Colonic mucosa (tissue), 4 donors: ENCODE measurements at places on chromosomes 13 and 19. TPM values are rescaled to one million over a fixed set of nuclear protein-coding genes. Genes with fewer than 3 reads are reported as not detected.

Gene ZNF665
- 1.6 TPM for total RNA-seq

DNA sequence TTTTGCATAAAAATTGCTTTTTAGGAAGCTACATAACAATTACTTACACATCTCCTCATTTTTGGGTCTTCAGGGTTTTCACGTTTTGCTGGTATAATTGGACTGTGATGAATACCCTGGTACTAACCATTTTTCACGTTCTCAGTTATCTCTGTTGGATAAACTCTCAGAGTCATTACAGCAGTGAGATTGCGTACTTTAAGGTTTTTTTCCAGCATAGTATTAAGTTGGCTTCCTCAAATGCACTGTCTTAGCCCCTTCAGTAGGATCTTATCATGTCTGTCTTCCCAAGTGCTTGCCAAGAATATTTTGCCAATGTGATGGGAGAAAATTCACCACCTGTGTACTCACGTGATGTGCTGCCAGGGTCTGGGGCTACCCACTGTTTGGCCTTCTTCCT lies 342.5 kb downstream of the TEX29 start:
- DNase-seq = no peak

DNA sequence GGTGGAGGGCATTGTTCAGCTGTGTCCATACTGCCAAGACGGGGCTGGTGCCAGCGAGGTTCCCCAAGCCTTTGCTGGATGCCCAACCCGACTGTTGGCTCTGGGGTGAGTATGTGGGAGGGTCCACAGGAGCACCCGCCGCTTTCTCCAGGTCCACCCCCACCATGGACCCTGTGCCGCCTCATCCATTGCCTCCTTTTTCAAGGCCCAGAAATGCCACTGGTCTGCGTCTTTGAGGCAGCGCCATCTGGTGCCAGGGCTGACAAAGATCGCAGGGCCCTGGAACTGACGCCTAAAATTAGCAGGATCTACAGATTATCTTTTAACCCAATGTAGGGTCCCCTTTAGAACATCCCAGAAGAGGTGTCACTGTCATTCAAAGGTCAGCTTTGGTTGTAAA lies 34.6 kb downstream of the NFIX start:
- no peak for DNase-seq

DNA sequence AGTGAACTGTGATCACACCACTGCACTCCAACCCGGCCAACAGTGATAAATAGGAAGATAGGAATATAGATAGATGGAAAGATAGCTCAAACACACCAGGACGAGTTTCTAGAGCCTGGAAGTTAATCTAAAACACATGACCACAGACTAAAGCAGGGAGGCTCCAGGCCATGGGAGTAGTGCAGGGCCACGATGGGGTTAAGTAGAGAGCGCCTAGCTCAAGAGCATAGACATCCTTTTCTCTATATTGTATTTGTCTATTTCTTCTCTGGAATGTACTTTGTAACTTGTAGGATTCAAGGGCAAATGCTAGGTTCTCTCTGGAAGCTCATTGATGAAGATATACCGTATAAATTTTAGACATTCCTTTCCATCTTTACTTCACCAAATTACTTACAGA lies 69.6 kb downstream of the ZAR1L start:
- no peak for DNase-seq

DNA sequence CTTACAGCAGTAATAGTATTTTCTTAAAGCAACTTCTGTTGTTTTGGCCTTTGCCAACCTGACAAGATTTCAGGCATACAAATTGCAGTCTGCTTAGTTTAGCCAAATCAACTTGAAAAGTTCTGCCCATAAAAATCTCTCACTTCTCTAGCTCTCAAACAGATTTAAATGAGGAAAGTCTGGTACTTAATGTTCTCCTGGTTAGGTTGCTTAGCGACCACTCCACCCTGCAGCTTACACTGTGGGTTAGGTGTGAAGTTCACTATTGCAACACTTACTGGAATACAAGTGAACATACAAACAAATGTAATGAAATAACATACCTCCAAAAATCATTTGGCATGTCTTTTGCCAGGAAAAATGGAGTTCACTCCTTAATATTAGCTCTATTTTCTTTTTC lies 178.7 kb upstream of the PCDH9 start:
- no peak for DNase-seq

- DNase-seq = no peak
Observed at GRCh38 chr19:1674293-1674679, 21.9 kb upstream of the TCF3 start.

- no peak for DNase-seq
Observed at GRCh38 chr19:18660051-18660910, 23.2 kb upstream of the CRTC1 start.

DNA sequence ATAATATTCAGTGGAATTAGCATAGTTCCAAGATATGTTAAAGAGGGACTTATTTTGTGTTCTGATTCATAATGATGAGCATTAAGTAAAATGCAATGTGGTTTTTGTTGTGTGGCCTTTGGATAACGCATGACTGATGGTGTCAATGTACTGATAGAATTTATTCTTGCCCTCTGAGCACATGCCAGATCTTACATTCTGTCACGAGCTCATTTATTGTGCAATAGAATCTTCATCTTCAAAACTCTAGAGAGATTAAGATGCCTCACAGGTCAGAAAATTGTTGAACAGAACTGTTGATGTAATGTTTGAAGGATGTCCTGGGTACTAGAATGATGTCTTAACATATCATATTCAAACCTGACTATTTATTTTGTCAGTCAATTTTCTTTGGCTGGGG lies 148.0 kb upstream of the HTR2A start:
- DNase-seq = no peak

DNA sequence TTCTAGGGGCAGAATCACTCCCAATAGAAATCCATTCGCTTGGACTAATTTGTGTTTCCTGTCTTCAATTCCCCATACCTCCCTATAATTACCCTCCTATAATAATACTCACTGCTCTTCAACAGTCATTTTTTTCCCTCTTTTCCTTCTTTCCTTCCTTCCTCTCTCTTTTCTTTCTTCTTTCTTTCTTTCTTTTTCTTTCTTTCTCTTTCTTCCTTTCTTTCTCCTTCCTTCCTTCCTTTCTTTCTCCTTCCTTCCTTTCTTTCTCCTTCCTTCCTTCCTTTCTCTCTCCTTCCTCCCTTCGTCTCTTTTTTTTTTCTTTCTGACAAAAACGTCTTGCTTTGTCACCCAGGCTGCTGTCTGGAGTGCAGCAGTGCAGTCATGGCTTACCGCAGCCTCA lies 8.0 kb downstream of the KLK5 start:
- no peak for DNase-seq

- DNase-seq = peak; percentile 88
Observed at GRCh38 chr19:10424011-10424637, 3.8 kb downstream of the PDE4A start.

DNA sequence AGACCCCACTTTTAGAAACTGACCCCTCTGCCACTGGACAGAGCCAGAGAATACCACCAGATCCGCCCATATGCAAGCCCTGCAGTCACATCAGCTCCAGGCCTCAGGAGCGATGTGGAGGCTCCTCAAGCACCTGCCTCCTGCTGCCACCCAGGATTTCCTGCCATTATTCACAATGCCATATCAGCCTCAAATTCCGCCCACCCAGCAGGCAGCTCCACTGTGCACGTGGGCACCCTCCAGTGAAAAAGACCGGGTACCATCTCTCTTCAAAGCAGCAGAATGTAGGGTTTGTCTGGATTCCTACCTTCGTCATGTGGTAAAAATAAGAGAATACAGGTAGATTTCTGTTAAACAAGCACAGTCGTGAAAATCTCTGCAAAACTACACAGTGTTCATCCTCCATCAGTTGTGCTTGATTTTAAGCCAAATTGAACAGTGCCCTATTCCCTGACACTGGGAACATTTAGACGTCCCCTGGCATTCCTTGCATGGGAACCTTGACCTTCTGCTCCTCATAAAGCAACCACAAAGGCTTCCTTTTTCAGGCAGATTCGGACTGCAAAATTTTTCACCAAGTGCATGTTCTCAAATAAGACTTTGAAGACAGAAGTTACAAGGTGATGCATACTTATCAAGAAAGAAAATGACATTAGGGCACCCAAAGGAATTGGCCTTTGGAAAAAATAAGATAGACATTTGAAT lies 56.4 kb downstream of the FAM124A start:
- no peak for DNase-seq

Gene ZNF229
- 2.2 TPM for total RNA-seq

DNA sequence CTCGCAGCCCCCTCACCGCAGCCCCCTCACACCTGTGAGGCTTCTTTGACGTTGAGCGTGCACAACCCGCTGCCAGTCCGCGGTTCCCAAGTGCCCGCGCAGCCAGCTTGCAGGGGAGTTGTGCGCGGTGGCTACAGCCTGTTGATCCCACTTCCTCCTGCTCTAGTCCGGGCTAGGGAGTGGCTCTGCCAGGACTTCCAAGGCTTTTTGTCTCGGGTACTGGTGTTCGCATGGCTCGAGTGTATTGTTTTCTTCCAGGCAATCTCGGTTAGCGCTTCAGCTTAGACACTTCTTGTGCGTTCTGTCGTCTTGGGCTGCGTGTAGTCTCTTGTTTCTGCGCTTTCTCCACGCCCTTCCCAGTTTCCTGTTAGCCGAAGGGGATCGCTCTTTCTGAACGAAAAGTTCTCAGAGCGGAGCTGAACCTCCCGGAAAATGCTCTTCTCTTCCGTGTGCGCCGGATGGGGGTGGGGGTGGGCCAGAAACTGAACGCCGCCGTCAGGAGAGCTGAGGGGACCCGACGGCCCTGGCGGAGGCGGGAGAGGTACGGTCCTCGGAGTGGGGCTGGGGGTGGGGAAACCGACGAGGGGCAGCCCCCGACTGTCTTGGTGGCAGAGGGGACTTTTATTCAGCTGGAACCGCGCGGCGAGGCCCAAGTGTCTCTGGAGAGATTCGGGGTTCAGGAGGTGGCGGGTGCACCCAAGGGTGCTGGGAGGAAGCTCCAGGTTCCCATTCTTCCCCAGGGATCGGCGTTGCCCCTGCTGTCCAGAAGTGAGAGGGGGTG lies 697 bp upstream of the DGKH start:
- DNase-seq = peak; percentile 74

Gene CRB3
- total RNA-seq = 118 TPM
